Hematopoietic multipotent progenitor cell treated with erythropoietin and hydrocortisone succinate and interleukin-3 and kit ligand, for 8 days (in vitro differentiated cells): ENCODE measurements at places on chromosomes 5 and 9.
A peak's percentile ranks its signal among the peaks of the same experiment; 100 is the strongest.

- no peak for DNase-seq
Observed at GRCh38 chr9:18741359-18741758, 267.4 kb downstream of the ADAMTSL1 start.

- DNase-seq: no peak
Observed at GRCh38 chr5:131218392-131218791, 45.5 kb upstream of the CDC42SE2 start.

GRCh38 chr5:1755321-1755949 lies 44.2 kb downstream of the MRPL36 start:
- DNase-seq: no peak

GRCh38 chr5:75856056-75856455 lies 138.8 kb upstream of the POC5 start:
- DNase-seq: no peak

DNA sequence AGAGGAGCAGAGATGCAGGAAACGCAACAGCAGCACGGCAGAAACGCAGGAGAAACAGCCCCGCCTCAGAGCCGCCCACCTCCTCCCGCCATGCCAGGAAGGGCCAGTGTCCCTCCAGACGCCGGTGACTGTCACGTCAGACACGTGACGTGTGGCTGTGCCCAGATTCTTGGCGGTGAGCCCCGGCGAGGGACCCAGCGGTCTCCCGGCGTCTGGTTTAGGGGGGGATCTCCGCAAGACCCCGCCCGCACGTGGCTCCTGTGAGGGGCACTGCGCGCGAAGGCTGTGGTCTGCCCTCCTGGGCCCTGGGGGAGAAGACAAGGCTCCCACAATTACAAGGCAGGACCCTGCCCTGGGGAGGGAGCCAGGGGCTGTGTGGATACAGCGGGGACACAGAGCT lies 2.4 kb upstream of the LCN8 start:
- no peak for DNase-seq

- no peak for DNase-seq
Observed at GRCh38 chr9:132770770-132771310, 100.6 kb downstream of the GTF3C4 start.

- no peak for DNase-seq
Observed at GRCh38 chr9:89594811-89595550, 9.8 kb upstream of the GADD45G start.

GRCh38 chr9:129407905-129408452 lies 212.9 kb downstream of the C9orf50 start:
- no peak for DNase-seq

DNA sequence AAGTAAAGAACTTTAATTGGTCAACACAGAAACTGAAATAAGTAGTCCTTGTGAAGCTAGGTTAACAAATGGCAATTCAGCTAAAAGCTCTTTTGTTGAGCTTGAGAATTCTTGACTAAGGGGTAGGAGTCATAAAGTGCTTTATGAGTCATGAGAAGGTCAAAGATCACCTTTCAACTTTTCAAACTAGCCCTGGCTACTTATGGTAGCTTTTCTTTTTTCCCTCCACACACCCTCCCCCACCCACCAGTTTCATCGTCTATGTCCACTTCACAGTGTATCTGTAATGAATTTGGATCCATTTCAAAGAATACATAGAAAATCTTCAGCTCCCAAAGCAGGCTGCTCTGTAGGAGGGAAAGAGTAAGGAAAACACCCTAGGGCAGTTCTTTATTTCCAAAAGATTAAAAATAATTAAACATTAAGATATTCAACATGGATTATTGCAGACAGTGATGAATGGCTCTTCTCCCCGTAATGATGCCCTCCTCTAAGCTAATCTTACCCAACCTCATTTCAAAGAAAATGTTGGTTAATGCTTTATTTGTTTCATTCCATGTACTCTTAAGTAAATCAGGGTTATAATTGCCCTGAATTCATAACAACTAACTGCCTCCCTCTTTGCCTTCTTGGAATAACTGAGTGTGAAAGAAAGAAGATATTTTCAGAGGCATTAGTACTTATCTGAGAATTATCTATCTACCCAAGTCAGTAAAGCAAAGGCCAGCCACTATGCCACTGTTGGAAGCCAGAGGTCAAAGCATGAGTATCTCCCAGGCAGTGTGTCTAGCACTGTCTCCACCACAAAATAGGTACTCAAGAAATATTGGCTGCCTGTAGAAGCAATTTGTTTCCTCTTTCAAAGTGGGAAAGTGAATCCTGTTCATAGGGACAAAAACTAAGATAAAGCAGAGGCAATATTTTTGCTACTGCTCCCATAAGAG lies 290.6 kb downstream of the PIK3R1 start:
- DNase-seq: no peak

DNA sequence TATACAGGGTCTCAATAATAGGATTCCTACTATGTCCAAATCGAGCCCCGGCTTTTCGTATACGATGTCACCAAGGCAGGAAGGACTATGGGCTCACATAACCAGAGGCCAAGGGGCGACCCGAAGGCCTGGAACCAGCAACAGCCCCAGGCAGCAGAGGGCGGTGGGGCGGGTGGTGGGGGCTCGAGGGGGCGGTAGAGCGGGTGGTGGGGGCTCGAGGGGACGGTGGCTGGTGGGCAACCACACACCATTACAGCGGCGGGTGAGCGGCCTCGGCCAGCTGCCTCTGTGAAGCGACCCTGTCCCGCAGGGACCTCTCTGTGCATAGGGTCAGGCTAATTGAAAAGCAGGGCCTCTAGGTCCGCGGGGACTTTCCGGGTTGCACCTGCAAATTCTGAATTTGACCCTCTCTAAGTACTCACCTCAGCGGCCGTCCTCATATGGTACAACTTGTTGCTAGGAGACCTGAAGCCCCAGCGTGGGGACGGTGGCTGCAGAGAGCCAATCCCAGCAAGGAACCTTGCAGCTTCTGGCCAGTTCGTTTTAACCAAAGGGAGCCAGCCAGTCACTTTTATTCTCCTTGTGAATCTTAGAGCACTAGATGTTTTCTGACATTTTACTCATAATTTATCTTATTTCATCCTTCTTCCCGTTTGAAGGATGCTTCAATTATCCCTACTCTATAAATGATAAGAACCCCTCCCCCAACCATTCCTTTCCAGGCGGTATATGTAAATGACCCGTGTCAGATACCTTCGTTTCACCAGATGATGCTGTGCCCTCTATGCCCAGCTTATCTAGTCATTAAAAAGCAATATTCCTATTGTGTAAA lies at the start of gene NME5:
TSS of gene NME5 (minus strand) at position 480 of the 832 bp plus-strand sequence. CDS start 648 bp downstream, outside the sequence.
- peak; percentile 44 for DNase-seq

DNA sequence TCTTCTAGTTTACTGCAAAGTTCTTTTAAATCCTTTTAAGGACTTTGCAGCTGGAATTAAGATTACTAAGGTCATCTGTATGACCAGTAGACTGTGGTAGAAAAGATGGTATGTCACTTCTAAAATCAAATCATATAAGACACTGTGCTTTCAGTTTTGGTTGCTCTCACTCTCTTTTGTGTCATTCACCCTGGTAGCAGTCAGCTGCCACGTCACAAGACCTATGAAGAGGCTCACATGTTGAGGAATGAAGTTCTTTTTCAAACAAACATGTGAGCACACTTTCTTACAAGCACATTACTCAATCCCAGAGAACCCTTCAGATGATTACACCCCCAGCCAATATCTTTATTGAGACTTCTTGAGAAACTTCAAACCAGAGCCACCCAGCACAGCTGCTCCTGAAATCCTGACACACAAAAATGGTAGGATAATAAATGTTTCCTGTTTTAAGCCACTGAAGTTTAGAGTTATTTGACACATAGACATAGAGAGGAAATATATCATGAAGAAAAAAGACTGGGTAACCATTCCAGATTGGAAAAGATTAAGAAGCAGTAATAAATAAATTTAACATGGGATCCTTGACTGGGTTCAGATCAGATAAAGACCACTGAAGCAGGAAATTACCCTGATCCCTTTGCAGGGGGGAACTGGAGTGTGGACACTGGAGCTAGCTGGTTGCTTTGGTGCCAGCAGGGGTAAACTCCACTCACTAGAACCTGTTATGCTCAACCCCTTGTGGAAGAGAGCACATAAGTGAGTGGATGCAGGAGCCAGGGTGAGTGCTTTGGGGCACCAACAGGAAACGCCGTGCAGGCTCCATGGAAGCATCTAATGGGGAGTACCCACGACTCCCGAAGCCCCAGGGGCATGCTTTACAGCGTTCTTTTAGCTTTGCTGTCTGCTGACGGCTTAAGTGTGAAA lies 64.1 kb downstream of the SLCO4C1 start:
- no peak for DNase-seq

GRCh38 chr5:139863855-139864558 lies 68.4 kb downstream of the PSD2 start:
- peak; percentile 39 for DNase-seq

DNA sequence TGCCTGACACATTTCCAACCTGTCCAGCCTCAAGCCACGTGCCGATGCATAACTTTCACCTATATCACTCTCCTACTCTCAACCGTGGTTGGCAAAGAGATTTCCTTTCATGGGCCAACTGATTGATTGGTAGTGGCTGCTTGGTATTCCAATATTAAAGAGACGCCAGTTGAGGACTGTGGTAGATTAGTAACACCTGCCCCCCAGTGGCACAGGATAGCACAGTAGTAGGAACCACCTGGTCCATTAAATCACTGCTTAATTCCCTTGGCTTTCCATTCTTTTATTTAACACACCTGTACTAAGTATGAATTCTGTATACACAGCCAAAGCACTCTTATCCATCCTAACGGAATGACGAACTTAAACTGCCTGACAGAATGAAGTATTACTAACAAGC lies 19.1 kb upstream of the FOXB2 start:
- DNase-seq: no peak

GRCh38 chr9:75457474-75458011 lies 369.2 kb downstream of the OSTF1 start:
- no peak for DNase-seq
